NCI-H1436 treated with DMSO at 0.1 percent for 48 hours (cell line): ENCODE measurements at places on chromosomes 1 and 21.

DNA sequence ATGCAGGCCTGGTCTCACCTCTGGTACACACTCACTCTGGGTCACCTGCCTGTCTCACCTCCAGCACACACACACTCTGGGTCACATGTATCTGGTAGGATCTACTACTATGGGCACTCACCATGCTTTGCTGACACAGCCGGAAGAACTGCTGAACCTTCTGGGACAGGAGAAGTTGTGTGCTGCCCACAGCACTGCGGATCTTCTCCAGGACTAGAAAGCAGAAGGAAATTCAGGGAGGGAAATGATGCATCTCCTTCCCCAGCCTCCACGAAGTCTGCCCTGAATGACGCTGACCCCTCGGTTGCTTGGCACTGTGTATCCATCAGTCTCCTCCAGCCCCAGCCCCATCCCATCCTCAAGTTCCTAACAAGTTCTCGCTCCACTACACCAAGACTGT, 7.9 kb upstream of the SMIM12 start:
- no peak for DNase-seq

- DNase-seq: peak; percentile 34
Measured at GRCh38 chr1:233304489-233305102, 9.1 kb upstream of the PCNX2 start.

GRCh38 chr1:61682891-61683290, 42.0 kb downstream of the TM2D1 start:
- no peak for DNase-seq

DNA sequence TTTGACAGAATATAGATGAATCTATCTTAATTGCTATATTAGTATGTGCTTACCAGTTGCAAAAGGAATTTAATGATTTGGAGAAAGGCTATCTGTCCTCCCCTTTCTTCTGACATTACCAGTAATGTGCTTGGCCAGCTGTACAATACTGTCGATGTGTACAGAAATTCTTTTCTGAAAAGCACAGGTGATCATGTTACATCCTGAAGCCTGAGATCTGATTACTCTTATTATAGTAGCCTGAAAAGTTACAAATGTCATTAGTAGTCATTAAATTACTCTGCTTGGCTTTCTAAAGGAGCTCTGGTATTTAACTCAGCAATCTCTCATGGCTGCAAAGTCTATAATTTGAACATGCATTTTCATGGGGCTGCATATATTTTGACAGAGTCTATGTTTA, 209.8 kb downstream of the PTPRC start:
- DNase-seq: peak; percentile 31

DNA sequence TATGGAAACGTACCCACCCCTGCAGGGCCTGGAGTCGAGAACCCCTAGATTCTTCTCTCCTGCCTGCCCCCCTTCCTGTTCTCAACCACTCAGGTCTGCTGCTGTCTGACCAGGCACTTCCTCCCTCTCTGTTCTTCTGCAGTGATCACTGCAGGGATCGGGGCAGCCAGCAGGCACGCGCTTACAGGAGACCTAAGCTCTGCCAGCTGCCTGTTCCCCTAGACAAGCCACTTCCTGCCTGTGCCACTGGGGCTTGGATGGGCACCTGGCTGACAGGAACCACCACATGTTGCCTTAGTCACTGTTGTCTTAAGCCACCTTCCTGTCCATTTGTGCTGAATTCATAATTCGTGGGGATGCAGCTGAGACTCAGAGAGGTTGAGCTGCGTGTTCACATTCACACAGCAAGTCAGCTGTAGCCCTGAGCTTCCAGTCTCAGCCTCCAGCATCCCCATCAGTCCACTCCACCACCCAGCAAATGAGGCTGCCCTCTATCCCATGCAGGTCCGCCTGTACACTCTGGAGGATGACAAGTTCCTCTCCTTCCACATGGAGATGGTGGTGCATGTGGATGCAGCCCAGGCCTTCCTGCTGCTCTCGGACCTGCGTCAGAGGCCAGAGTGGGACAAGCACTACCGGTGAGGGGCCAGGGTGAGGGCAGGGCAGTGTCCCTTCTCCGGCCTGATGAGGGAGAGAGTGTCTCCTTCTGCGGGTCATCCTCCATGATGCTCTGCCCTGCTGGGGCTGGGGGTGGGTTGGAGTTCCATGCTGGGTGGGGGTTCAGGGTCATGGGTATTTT, 18.6 kb downstream of the FAM151A start:
- no peak for DNase-seq

GRCh38 chr21:36780861-36781260, 81.9 kb downstream of the SIM2 start:
- DNase-seq: no peak

DNA sequence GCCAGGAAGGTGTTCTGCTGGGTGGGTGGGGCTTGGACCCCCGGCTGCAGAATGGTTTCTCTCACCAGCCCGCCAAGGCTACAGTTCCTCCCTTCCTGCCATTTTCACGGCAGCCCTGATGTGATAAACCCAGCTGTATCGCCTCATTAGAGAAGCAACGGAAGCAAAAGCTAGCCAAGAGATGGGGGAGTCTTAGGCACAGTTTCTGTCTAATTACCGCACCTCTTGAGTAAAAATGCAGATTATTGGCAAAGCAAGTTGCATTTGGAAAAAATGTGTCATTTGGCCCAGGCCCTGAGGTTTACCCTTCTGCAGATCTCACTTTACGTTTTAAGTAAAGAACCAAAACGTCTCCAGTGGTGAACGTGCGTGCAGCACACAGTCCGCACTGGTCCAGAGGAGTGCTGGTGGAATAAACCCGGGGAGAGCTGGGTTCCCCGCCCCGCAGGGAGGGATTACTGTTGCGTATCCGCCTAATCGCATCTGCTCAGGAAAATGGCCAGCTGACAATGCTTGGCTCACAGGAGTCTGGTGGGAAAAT, 109.9 kb downstream of the GALNT2 start:
- DNase-seq: no peak

GRCh38 chr1:207748737-207749528, 2.9 kb upstream of the CD46 start:
- no peak for DNase-seq

DNA sequence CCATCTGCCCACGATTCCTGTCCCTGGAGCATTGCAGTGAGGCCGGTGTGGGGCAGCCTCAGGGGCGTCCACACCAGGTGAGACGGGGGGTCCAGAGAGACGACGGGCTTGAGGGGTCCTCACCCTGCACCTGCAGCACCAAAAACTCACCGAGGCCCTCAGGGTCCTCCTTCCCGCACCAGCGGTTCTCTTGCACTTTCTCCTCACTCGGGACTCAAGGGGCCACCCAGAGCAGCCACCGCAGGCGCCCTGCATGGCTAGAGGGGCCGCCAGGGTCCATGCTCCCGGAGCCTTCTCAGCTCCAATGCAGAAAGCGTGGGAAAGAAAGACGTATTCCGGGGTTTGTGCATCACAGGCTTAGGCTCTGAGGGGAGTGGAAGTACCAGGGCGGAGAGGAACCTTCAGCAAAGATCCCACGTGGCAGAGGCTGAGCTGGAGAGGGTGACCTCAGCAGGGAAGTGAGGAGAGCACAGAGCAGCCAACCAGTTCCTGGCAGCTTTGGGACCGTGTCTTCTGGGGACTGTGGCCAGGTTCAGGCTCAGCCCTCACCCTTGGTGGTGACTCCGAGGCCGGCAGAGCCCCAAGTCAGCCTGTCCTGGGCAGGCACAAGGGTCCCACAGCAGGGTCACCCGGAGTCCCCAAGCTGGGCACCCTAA, 19.5 kb upstream of the COL6A2 start:
- no peak for DNase-seq

DNA sequence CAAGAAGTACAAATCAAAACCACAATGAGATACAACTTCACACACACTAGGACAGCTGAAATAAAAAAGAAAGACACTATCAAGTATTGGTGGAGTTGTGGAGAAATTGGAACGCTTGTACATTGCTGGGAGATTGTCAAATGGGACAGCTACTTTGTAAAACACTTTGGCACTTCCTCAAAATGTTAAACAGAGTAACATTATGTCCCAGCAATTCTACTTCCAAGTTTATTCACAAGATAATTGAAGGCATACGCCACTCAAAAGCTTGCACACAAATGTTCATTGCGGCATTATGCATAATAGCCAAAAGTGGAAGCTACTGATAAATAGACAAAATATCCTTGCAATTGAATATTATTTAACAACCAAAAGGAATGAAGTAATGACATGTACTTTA, 199.9 kb upstream of the KCNK2 start:
- no peak for DNase-seq

- no peak for DNase-seq
Measured at GRCh38 chr1:211148366-211148765, 14.4 kb upstream of the KCNH1 start.

- DNase-seq: no peak
Measured at GRCh38 chr21:43305336-43305665, 121.6 kb downstream of the SIK1 start.

GRCh38 chr1:42334240-42335049, 590 bp downstream of the FOXJ3 start:
- DNase-seq: no peak
